Smooth muscle cell of the pulmonary artery (primary cell): ENCODE measurements at places on chromosomes 6 and 20. TPM values are rescaled to one million over a fixed set of nuclear protein-coding genes. Genes with fewer than 3 reads are reported as not detected.

PRICKLE4 gene
- 0.36 TPM in 1 of 2 replicates, not detected in the other for total RNA-seq

NR2E1 gene
- total RNA-seq = not detected in 2 replicates

MC3R gene
- not detected in 2 replicates for total RNA-seq

EYA2 gene
- 0.03 and 0.07 TPM in 2 replicates for total RNA-seq

UQCC2 gene
- 15.3 and 15.7 TPM in 2 replicates for total RNA-seq
